Activated effector memory CD4-positive, alpha-beta T cell treated with anti-CD3 and anti-CD28 coated beads, Interleukin-2, amount 50 U/mL, for 16 hours (primary cell): ENCODE measurements at places on chromosomes 2 and 18.

DNA sequence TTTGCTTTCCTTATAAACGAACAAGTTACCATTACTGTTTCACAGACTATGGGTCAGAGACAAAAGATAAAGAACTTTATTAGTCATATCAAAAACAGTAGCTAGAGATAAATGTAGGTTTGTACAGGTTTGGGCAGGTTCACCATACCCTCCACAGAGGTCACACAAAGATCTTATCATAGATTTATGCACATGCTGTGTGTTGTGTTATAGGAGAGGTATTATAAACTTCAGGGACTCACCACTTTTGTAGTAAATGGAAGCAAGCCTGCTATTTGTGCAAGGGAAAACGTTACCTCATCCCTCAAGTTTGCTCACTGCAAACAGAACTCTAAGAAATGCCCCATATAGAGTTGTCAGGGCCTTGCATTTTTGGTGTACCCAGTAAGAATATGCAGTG is 584.5 kb upstream of the LRRTM1 start:
- DNase-seq, result no peak

DNA sequence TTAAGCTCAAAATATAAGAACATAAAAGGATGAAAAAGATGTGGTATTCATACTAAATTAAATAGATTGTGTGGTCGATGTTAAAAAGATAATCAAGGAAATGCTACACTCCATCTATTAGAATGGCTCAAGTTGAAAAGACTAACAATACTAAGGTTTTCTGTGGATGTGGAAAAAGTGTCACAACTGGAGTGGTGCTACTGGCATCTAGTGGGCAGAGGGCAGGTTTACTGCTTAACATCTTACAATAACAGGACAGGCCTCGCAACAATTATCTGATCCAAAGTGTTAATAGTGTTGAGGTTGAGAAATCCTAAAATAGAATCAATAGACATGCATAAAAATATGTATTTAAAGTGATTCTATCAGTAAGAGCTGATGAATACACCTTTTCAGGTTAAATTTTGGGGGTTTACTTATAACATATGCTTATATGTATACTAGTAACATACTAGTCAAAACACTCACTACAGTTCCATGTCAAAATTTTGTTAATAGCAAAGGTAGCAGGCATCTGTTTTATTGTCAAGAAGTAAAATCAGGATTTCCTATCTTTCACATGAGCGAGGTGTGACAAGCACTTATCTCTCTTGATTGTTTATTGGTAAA is 91.5 kb upstream of the TMEFF2 start:
- DNase-seq, result no peak

GRCh38 chr18:77202329-77202728 is 47.3 kb upstream of the GALR1 start:
- DNase-seq, result no peak

DNA sequence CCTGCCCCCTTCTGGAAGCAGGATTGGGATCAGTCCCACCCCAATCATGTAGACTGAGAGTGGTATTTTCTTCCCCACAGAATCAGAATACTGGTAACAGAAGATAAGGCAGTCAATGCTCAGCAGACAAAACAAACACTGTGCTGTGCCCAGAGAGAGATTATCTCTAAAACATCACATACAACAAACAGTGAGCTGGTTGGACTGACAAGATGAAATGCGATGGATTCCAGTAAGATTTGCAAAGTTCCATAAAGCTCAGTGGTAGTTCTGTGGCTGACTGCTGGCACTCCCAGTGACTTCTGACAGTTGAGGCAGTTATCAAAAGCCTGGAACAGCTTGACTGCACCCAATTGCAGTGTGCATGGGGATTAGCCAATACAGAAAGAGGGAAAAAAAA is 311.5 kb upstream of the MGAT5 start:
- no peak for DNase-seq

- DNase-seq, result no peak
Observed at GRCh38 chr2:12050396-12050795, 304.0 kb downstream of the LPIN1 start.

DNA sequence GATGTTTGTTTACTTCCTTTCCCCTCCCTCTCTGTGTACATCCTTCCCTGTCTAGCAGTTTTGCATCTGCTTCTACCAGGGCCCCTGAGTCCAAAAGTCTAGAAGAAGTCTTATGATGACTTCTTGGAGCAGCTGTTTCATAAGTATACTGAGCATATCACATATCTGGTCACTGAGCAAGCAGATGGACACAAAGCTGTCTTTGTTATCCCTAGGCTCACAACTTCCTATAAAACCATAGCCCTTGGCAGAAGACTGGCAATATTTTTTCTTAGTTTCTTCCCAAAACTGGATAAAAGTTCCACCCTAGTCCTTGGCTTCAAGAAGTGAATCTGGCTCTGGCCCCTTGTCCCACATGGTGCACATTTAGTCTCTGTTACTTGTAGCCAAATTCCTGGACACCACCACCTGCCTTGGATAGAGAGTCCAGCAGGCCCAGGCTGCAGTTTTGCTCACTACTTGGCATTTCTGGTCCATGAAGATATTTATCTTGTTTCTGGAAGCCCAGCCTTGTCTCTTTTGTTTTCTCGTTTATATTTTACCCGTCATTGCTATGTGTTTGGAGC is 22.5 kb downstream of the THOC1 start:
- DNase-seq, result no peak

DNA sequence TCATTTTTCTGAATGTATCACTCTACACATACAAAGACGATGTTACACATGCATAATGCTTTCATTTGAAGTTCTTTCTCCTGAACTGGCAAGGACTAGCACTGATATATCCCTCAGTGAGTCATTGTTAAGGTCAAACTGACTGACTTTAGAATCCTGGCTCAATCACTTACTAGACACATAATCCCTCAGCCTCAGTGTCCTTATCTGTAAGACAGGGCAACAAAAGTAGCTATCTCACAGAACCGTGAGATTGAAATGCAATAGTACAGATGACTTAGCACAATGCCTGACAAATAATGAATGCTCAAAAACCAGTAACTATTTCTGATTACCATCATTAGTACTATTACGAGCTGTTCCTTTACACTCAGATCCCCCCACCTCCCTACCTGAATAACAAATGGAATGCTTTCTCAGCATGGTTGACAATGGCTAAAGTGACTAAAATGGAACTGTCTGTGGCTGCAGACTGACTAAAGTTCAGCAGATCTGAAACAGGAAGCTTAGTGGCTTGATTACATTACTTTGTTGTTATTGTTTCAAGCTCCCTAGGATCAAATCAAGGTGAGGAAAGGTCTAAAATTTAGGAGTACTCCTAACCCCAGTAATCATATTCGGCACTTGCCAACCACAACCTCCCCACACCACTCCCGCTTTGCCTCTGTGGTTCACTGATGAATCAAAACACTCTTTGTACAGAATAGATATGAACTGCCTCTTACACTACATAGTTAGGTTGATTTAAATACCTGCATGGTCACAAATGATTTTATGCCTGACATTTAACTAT is 35.8 kb upstream of the CACNB4 start:
- no peak for DNase-seq

DNA sequence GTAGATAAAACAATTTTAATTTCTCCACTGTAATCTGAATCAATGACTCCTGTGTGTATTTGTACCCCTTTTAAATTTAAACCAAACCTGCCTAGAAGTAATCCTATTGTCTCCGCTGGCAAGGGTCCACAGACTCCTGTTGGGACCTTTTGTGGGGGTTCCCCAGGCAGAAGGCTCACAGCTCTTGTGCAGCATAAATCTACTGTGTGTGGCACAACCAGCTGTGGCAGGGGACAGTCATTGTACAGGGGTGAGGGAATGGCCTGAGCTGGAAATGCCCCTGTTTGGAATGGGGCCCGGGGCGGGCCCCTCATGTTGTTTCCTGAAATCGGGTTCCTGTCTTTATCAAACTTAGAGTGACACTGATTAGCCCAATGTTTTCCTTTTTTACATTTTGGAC is 318.2 kb upstream of the FAM98A start:
- DNase-seq, result no peak
